A549 treated with AZD2906 at 1 μM for 4 hours (cell line): ENCODE measurements at places on chromosomes 1 and 21. TPM values are rescaled to one million over a fixed set of nuclear protein-coding genes. Genes with fewer than 3 reads are reported as not detected.

The DCDC2B gene
- not detected in 5 replicates for total RNA-seq

The HP1BP3 gene
- total RNA-seq: 96.0 to 155 TPM (median 108 TPM) in 5 replicates

The ITLN2 gene
- 0.64 to 0.98 TPM (median 0.83 TPM) in 5 replicates for total RNA-seq

The NCAM2 gene
- not detected in 5 replicates for total RNA-seq

The TRIM67 gene
- 0.07 to 0.17 TPM (median 0.12 TPM) in 5 replicates for total RNA-seq

The GOLT1A gene
- total RNA-seq: 3.3 to 7.0 TPM (median 5.1 TPM) in 5 replicates

The FMO3 gene
- total RNA-seq: not detected in 5 replicates

The C21orf58 gene
- 3.5 to 4.8 TPM (median 4.4 TPM) in 5 replicates for total RNA-seq

The SPRR4 gene
- total RNA-seq: not detected in 5 replicates
